ENCODE measurements at places on chromosomes 11 and 22.

- no peak for DNase-seq
These were observed 59.7 kb upstream of the CYP2D6 start for GRCh38 chr22:42190274-42190673.

- peak; percentile 9 for DNase-seq
These were observed 70.2 kb downstream of the DBX1 start for GRCh38 chr11:20089796-20090653.

GRCh38 chr11:102780491-102780918 is at the start of gene MMP10:
MMP10 (minus strand) TSS chr11:102780628; CDS start chr11:102780591, 37 bp downstream.
- no peak for DNase-seq

DNA sequence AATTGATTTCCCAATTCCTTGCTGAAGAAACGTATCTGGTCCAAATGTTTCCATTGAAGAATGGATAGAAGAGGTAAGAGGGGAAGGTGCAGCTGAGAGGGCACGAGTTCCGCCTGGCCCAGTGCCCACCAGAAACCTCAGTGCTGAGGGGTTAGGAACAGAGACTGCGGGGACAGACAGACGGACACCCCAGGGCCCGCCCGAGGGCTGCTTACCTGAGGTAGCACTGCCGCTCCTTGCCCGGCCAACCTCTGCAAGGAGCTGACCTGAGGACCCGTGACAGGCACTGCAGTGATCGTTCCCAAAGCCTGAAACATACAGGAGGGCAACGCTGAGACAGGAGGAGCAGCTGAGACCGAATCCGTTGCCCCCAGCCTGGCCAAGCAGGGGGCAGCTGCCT is 89.6 kb downstream of the PHF21B start:
- DNase-seq = no peak

- DNase-seq = no peak
These were observed 12.3 kb downstream of the MPEG1 start for GRCh38 chr11:59200423-59200746.

DNA sequence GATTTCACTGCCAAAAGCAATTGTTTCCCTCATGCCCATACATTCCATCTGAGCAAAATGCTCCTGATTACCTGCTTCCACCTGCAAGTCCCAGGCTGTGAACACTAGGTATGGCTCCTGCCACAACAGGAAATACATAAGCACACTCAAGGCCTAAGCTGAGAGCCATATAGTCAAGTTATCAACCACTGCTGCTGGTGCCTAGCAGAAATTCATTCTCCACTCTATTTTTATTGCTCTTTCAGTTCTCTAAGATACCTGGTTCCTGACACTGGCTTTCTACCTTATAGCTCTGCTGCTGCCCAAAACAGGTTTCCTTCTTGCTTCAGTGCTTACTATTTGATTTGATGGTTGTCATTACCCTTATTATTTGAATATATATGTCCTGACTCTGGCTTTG is 31.6 kb downstream of the SLC36A4 start:
- no peak for DNase-seq

GRCh38 chr22:27420195-27420816 is 381.2 kb downstream of the MN1 start:
- no peak for DNase-seq

GRCh38 chr11:94708642-94709041 is 59.5 kb upstream of the AMOTL1 start:
- no peak for DNase-seq

- no peak for DNase-seq
These were observed 169.1 kb downstream of the RRAS2 start for GRCh38 chr11:14189874-14190273.

DNA sequence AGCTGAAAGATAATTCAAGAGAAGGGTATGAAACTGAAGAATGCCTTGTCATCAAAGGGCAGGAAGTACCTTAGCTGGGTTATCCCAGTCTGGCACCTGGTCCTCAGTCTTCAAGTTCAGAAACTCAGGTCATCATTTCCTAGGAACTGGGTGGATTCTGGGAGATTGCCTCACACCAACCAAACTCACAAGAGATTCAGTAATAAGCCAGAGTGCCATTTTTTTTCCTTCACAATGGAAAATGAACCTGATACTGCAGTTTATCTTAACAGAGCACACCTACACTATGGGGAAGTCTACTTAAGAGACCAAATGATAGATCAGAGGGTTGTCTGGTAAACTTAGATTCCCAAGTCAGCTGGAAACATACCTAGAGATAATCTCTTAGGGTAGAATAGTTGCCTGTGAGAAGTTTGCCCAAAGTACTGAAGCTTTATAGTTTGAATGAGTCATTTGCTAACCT is 3.8 kb upstream of the BUD13 start:
- peak; percentile 72 for DNase-seq

- DNase-seq = no peak
These were observed 225.1 kb upstream of the MPPED2 start for GRCh38 chr11:30811226-30811755.

GRCh38 chr11:128632141-128632791 is 44.9 kb upstream of the ETS1 start:
- DNase-seq = no peak

DNA sequence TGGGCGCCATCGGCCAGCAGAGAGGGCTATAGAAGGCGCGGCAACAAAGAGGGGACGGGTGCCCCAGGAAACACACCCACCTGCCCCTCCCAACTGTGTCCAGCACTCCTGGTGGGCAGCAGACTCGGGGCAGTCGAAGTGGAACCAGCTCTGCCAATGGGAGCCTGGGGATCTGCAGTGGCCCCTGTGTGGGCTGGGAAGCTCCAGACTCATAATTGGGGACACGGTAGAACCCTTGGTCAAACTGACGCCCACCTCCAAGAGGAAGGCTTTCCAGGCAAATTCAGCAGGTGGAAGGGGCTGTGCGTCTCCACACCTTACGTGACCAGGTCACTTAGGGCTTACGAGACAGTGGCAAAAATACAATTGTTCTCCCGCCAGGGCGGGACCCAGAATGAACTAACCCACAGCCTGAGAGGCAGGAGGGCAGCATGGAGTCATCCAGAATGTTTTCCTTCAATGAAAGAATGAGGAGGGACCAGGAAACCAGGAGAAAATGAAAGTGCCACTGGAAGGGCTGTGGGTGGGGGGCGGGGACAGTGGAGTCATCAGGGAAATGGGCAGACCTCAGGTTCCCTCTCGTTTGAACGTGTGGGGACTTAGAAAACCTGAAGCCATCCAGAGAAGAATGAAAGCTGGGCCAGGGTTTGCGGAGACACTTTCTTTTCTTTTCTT is 53.2 kb upstream of the SHANK2 start:
- no peak for DNase-seq

GRCh38 chr22:30425616-30426387 is at the start of gene MTFP1:
MTFP1 (plus strand) TSS chr22:30425768; CDS start chr22:30425880, 112 bp downstream.
- DNase-seq = peak; percentile 69

DNA sequence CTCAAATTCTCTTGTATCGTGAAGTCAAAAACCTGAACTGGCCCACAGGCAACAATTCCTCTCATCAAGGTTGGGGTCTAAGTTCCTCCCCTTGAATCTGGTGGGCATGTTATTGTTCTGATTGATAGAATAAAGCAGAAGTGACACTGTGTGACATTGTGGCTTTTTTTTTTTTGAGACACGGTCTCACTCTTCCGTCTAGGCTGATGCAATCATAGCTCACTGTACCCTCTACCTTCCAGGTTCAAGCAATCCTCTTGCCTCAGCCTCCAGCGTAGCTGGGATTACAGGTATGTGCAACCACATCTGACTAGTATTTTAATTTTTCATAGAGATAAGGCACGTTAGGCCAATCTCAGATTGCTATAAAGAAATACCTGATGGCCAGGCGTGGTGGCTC is 8.9 kb upstream of the PELI3 start:
- DNase-seq = no peak

- peak; percentile 44 for DNase-seq
These were observed 27.7 kb downstream of the CD44 start for GRCh38 chr11:35166369-35167360.

- no peak for DNase-seq
These were observed 3.7 kb upstream of the SPON1 start for GRCh38 chr11:13958641-13959400.

GRCh38 chr11:31958076-31958735 is 132.7 kb upstream of the RCN1 start:
- peak; percentile 50 for DNase-seq

DNA sequence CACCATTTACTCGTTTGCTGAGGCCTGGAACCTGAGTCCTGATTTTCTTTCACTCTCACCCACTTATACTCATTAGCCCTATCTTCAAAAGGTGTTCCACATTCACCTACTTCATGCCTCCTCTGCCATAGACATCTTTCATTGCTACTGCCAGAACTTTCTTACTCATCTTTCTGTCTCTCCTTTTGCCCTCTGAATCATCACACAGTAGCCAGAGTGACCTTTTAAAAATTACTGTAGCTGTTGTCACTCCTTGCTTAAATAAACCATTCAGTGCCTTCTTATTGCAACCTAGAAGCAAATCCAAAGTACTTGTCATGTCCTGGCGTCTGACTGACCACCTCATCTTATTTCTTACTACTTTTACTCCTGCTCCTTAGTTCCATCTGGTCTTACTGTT is 38.2 kb downstream of the ATXN10 start:
- no peak for DNase-seq

GRCh38 chr11:117180020-117180419 is 1.5 kb downstream of the SIDT2 start:
- DNase-seq = peak; percentile 41

- no peak for DNase-seq
These were observed 59.0 kb downstream of the NCAPD3 start for GRCh38 chr11:134164490-134165370.

DNA sequence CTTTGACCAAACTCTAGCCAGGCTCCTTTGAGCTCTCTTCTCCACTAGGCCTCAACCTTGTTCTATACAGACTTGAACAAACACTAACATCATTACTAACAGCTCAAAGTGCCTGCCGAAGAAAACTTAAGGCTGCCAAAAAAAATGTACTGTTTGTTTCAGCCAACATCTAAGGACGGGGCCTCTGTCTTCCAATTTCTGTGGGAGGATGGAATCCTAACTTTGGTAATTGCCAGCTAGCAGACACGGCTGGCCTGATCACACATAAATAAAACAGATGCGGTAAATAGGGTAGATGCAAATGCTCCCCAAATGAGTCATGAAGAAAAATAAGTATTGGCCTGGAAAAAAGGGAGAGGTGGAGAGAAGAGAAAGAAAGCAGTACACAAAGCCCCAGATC is 394.3 kb downstream of the TMEM135 start:
- DNase-seq = no peak

- DNase-seq = no peak
These were observed 24.4 kb downstream of the MYO18B start for GRCh38 chr22:25766418-25766817.

GRCh38 chr11:87019613-87020271 is 18.0 kb upstream of the TMEM135 start:
- no peak for DNase-seq

GRCh38 chr11:15985860-15986139 is 370.5 kb downstream of the SOX6 start:
- no peak for DNase-seq

DNA sequence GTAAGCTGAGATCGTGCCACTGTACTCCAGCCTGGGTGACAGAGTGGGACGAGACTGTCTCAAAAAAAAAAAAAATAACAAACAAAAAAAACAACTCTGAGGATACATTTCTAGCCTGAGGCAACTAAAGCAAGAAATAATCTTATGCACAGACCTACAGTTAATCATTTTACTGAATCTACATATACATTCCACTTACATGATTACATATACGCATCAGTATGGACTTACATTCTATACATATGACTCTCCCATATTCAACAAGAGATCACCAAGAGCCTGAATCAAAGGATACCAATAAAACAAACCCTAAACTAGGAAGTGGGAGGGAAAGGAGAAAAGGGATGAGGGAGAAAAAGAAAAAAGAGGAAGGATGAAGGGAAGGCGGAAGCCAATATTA is 1.1 kb downstream of the ALG8 start:
- peak; percentile 22 for DNase-seq

DNA sequence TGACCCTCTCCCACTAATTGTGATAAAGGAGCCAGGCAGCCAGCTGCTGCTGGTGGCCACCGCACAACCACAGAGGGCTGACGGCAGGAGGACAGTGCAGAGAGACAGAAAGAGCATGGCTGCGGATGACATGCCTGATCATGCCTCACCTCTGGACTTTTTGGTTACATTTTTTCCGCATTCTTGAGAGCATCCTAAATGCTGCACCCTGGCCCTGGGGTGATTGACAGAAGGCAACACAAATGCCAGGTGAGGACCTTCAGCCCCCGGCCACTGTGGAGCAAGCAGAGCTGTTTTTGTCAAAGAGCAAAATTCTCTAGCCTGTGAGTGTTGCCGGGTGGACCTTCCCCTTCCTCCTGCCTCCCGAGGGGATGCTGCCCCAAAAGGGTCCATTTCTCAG is 78.5 kb downstream of the RPS6KA4 start:
- no peak for DNase-seq

GRCh38 chr11:75576017-75576416 is 14.0 kb downstream of the SERPINH1 start:
- DNase-seq = no peak

- DNase-seq = no peak
These were observed 44.4 kb upstream of the MYEOV start for GRCh38 chr11:69249311-69250185.

DNA sequence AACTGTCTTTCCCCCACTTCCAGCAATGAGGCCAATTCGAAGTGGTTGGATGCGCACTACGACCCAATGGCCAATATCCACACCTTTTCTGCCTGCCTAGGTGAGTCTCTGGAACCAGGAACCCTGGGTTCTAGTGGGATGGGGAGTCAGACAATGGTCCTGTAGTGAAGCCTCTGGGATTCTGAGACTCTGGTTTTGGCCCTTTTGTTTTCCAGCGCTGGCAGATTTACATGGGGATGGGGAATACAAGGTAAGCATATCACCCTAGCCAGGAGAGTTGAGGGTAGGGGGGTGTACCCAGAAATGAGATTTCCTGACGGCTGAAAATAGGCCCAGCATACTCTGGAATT is 530 bp downstream of the BBS1 start:
- no peak for DNase-seq

- no peak for DNase-seq
These were observed 293.5 kb downstream of the MN1 start for GRCh38 chr22:27507935-27508526.
